ENCODE measurements at places on chromosomes 2 and 18.

DNA sequence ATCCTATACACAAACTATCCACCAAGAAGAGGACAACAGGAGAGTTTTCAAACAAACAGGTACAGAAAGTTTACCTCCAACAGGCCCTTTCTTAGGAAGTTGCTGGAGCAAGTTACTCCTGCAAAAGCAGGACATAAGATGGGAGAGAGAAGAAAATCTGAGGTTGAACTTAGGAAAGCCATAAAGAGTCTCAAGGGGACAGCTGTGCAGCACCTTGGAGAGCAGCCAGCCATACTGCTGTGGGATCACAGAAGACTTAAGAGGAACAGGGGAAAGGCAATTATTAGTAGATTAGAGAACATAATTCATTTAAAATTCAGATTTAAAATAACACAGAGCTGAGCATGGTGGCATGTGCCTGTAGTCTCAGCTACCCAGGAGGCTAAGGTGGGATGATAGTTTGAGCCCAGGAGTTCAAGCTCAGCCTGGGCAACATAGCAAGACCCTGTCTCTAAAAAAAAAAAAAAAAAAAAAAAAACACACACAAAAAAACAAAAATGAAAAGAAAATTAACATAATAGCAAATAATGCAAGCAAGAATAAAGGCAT lies 148.1 kb upstream of the SIX3 start:
- no peak for DNase-seq

DNA sequence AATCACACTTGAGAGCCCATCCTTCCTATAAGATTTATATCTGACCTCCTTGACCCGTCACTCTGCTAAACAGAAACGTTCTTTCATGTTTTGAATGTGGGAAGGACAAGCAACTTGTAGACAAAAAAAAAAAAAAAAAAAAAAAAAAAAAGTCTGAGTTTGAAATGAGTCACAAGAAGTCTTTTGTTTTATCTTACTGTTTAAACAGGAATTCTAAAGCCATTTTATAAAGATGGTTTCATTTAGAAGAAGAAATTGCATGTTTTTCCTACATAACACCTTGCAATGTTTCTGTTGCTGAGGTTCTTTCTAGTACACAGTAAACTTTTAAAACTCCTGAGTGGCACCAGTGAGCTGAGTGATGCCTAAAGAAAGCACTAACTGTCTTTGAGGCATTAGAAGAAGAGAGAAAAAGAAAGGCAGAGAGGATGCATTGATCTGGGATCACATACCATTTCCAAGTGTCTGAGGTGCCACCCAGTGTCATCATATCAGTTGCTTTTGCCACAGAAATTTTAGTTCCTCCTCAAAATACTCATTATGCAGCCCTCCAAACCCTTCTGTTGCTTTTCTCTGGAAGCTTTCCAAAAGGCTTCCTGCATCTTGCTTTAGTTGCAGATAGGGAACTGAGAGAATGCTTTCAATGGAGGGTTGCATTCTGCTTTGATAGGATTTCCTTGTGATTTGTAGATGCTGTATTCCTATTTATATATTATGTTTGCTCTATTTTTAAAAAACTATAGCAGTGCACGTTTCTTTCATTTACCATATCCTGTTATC lies 69.1 kb downstream of the ACVR2A start:
- no peak for DNase-seq

GRCh38 chr18:4586731-4587130 lies 131.6 kb upstream of the DLGAP1 start:
- DNase-seq, result no peak

DNA sequence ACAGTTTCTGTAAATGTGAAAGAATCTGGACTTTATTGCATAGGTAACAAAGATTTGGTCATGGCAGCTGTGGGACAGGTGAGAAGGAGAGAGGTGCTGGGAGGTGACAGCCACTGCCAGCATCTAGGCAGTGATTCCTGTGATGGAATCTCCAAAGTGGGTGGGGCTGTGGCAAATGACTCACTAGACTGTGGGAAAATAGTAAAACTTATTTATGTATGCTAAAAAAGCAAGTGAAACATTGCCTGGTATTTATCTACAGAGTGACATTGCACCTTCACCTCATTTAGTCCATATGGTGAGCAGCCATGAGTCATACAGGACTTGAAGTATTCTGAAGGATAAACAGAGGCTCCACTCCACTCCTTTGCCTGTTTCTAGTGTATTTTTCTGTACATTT lies 145.3 kb upstream of the MEX3C start:
- peak; percentile 56 for DNase-seq

DNA sequence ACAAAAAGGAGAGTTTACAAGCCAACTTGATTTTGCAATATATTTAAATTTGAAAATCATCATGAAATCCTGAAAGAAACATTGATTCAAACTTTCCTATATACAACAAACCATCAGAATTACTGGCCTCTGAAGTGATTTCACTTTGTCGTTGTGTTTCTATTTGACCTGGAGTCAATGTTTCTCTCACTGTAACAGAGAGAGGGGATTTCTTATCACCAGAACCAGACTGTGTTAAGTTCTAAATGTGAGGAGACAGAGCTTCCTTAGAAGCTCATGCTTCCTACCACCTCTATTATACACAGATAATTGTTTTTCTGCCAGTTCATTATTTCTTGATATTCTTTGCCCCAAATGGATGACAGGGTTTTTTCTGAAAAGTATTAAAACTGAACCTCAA lies 245.0 kb upstream of the RND3 start:
- DNase-seq, result no peak

- DNase-seq, result no peak
These were observed 66.8 kb downstream of the LINC00305 start for GRCh38 chr18:64082054-64082453.

- DNase-seq, result no peak
These were observed 248.4 kb downstream of the GLI2 start for GRCh38 chr2:120984046-120984445.

DNA sequence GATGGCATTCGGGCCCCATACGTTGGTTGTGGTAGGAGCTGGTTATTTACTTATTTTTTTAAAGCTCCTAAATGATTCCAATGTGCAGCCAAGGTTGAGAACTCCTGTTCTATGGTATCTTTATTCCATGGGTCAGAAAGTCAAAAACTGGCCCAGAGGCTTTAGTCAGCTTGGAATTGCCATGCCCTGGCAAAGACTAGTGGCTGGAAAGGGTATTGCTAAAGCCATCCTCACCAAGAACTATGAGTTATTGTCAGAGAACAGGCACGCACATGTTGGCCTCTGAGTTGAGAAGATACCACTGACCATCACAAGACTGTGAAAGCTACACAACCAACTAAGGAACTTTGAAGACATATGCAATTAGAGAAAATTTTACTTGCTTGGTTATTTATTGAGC lies 47.9 kb upstream of the ACMSD start:
- no peak for DNase-seq

- DNase-seq, result no peak
These were observed 35.0 kb upstream of the IL1R2 start for GRCh38 chr2:101956465-101957438.

GRCh38 chr2:163601377-163601776 lies 134.4 kb downstream of the FIGN start:
- peak; percentile 75 for DNase-seq

GRCh38 chr18:5198311-5198710 lies 1.3 kb upstream of the AKAIN1 start:
- DNase-seq, result no peak

- DNase-seq, result peak; percentile 26
These were observed 21.4 kb downstream of the HJURP start for GRCh38 chr2:233832869-233833311.

GRCh38 chr2:100992262-100992661 lies 9.8 kb upstream of the RPL31 start:
- DNase-seq, result no peak

DNA sequence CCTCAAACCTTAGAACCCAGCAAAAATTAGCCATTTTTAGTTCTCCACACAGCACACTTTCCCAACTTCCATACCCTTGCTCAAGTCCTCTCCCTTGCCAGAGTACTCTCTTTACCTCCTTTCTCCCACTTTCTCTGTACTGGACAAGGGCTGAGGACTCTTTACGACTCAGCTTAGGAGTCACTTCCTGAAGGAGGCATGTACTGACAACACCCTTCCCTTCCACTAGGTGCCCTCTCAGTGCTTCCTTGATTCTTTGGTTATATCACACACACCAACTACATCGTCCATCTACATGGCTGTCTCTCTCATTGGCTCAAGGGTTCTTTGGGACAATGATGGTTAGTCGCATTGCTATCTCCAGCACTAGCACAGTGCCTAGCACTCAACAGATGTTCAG lies 5.2 kb upstream of the C18orf63 start:
- no peak for DNase-seq

DNA sequence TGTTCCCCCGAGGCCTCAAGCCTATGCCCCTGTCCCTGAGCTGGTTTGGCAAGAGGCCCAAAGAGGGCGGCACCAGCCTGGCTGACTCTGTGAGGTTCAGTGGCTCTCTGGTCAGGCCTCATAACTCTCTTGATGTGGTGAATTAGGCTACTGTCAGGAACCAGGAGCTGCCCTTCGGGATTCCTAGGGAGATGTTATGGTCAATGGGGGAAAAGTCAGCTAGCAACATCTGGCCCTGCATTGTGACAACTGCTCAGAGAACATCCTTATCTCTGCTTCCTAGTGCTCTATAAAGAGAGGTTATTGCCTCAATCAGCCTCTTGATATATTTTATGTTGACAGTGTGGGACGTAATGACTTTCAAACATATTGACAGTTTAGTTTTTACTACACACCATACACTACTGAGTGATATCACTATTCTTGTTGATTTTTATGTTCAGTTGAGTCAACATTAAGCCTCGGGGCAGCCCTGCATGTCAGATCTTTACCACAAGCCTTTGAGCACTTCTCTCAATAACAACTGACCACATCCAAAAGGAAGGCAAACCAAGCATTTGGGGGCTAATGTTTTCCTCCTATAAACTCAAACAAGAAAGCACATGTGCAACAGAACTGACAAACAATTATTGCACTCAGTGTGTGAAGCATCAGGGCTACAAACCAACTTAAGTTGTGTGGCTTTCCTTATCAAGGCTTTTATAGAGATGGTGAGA lies 448.3 kb upstream of the SLC14A2 start:
- no peak for DNase-seq

- DNase-seq, result no peak
These were observed 1.3 kb downstream of the ADCYAP1 start for GRCh38 chr18:905948-906415.
